ENCODE measurements at places on chromosomes 12 and 14.

- peak; percentile 20 for DNase-seq
Observed at GRCh38 chr12:92363295-92364146, 217.9 kb upstream of the BTG1 start.

DNA sequence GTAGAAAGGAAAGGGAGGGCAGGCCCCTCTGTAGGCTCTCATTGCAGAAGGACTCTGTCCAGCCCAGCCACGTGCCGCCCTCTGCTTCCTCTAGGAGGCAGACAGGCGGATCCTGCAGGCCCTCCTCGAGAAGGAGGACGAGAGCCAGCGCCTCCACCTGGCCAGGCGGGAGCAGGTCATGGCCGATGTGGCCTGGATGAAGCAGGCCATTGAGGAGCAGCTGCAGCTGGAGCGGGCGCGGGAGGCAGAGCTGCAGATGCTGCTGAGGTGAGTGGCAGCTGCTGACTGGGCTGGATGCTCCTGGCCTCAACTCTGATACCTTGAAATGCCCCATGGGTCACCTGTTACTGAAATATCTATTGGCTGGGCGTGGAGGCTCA is 10.9 kb downstream of the TCHP start:
- DNase-seq: no peak

DNA sequence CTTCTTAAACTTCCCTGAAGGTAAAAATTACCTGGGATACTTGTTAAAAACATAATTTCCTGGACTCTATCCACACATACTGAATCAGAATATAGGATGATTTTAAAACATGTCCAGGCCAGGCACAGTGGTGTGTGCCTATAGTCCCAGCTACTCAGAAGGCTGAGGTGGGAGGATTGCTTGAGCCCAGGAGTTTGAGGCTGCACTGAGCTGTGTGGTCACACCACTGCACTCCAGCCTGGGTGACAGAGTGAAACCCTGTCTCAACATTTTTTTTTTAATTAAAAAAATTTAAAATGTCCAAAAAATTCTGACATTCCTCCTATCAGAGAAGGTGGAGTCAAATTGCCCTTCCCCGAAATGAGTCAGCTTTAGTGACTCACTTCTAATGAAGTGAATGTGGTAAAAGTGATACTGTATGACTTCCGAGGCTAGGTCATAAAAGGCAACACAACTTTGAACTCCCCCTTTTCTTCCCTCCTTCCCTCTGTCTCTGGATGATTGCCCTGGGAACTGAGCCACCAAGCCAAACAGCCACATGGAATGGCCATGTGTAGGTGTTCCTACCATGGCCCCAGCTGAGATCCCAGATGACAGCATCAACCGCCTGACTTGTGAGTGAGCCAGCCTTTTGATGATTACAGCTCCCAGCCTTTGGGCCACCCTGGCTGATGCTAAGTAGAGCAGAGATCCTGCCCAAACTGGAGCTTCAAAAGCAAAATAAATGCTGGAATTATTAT is 36.3 kb downstream of the LIMA1 start:
- no peak for DNase-seq

DNA sequence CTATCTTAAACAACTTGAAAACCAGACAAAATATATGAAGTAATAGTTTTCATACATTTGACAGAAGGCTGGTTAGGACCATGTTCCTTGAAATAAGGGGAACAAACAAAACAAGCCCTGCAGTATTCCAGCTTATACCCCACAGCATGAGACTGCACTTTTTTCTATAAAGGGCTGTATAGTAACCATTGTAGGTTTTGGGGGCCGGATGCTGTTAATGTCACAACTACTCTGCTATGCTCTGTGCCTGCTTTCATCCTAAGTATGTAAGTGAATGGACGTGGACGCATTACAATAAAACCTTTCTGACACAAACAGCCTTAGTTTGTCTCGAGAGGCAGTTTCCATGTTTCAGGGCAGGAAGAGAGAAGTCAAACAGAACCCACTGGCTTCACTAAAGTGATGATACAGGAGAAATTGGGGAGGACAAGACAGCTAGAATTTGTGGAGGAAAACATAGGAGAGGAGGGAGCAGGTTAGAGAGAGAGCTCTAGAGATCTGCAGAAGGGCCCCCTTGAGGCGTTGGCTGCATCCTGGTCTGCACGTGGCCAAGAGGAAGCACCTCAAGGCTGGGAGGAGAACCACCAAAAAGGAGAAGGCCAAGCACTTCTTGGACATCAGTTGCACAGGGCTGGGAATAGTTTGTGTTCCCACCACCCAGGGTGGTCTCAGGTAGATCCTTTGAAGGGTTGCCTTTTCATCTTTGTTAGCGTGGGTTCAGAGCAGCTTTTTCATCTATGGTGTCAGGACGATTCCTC is 63.7 kb downstream of the TRAF3 start:
- no peak for DNase-seq

- no peak for DNase-seq
Observed at GRCh38 chr14:91580876-91581577, 70.9 kb upstream of the PPP4R3A start.

DNA sequence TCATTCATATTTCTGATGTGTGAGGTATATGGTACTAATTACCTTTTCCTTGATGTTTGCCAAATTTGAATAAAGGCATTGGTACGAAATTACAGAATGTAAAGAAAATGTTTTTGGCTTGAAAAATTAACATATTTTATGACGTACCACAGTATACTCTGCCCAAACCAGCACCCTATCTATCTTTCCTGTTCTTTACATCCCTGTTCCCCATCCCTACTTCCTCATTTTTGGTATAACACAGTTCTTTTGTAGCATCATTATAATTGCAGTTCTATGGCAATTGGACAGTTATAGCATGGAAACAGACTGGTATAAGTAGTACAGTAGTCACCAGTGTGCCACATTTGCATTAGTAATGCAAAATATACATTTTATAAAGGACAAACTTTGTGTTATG is 7.0 kb upstream of the CCT2 start:
- no peak for DNase-seq

GRCh38 chr14:64915029-64915424 is 772 bp downstream of the CHURC1 start:
- DNase-seq: no peak

DNA sequence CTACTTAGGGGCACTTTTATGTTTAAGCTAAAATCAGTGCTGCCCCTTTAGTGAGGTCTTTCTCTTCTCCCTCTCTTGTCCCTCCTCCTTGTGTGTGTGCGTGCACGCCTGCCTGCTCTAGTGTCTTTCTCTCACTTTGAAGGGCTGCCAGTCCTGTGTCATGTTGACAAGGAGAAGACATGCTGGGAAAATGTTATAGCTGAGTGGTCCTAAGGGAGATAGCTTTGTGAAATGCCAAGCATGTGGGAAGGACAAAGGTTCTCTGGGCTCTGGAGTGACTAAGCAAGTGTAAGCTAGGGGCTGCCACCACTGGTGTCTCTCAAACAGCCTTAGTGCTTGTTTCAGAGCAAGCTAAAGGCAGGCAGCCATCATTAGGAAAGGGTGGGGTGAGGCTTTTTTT is 108.4 kb downstream of the EMP1 start:
- DNase-seq: no peak

- no peak for DNase-seq
Observed at GRCh38 chr12:122394626-122395194, 27.8 kb downstream of the CLIP1 start.

DNA sequence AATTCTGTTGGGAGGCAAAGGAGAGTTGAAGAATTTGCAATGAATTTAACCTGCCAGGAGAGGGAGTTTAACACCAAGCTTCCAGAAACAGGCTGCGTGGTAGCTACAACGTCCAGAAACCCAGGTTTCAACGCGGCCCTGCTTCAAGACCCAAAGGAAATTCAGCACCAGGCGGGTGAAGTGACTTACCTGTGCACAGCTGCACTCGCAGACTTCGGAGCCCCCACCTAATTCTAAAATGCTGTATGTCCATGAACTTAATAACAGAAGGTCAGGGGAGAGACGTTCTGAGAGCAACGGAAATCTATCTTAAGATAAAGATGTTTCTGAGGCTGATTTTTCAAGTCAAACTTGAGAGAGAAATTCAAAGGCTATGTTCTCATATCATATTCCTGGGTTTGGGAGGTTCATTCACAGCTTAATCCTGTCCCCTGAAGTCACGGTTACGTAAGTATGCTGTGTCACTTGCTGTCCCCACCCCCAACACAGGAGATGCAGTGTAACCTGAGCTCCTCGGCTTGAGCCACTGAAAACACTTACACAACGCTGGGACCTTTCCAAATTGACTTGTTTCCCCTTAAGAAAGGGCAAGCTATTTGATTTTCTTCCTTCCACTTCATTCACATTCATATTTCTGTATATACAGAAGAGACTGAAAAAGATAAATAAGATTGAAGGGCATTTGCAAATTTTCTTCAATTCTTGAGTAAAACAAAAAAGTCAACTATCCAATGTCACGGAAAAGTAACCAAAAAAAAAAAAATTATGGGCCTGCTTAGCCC is 22.7 kb downstream of the CLIP1 start:
- no peak for DNase-seq

DNA sequence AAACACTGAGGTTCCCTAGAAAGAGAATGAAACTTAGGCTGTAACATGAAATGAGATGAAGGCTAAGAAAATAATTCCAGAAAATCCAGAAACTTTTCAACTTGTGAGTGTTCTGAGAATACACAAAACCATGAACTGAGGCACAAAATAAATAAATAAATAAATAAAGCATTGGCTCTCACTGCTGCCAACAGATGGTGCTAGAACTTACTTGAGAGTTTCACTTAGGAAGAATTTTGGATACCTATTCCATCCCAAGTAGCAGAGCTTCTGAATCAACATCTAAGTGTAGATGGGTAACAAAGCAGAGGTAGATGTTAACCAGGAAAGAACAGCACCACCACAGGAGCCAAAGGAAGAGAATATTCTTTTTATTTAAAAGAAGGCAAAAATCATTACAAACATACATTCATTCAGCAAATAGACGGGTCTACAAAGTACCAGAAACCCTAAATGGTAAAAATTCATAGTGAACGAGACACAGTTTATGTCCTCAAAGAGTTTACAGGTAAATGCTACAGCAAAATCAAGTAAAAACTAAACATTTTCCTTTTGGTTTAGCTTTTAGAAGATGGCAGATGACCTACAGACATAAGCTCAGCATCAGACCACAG is 16.7 kb downstream of the EPS8 start:
- DNase-seq: no peak

- DNase-seq: no peak
Observed at GRCh38 chr14:97353102-97353501, 555.9 kb downstream of the VRK1 start.

GRCh38 chr12:19539836-19540235 is 100.5 kb downstream of the AEBP2 start:
- DNase-seq: no peak

DNA sequence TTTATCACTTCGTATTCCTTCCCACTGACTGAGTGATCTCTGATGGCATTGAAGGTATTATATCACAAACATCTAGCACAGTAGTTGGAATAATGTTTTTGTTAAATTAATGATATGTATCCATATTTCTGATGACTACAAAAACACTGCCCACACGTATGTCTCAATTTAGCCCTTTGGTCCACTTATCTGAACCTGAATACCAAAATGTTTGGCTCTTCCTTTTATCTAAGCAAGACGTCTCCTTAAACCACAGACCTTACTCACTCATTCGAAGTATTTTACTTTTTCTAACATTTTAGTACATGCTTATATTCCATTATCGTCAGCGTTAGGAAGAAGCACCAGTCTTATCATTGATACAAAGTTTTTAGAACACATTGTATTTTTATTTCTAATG is 126.4 kb downstream of the PIK3C2G start:
- DNase-seq: no peak

DNA sequence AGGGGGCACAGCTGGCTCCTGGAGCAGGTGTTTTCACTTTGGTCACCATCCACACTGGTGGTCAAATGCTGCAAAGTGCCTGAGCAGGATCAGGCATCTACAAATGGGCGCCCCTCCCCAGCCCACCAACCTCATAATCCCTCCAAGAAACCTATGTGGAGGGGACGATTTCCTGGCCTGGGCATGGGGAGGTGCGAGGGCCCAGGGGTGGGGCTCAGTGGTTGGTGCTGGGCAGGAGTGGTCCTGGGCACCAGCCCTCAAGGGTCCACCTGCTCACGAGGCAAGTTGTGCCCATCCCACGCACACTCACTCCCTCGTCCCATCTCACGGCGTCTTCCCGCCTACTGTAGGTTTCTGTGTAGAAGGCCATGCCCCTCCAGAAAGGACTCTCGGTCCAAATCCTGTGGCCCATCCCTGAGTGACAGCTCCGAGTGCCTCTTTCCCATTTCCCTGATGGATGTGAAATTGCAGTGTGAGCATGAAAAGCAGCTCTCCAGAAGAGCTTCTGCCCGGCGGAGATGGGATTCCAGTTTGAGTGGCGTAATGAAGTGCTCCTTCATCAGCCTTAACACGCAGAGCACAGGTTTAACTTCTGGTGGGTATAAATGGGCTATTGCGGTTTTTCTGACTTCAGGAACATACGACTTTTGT is 36.9 kb downstream of the SLC15A4 start:
- DNase-seq: no peak

- DNase-seq: no peak
Observed at GRCh38 chr14:60175255-60175902, 10.2 kb upstream of the DHRS7 start.

- DNase-seq: no peak
Observed at GRCh38 chr14:54338696-54339317, 58.0 kb upstream of the CDKN3 start.
